ENCODE measurements at places on chromosomes 11 and 22. TPM values are rescaled to one million over a fixed set of nuclear protein-coding genes. Genes with fewer than 3 reads are reported as not detected.

DNA sequence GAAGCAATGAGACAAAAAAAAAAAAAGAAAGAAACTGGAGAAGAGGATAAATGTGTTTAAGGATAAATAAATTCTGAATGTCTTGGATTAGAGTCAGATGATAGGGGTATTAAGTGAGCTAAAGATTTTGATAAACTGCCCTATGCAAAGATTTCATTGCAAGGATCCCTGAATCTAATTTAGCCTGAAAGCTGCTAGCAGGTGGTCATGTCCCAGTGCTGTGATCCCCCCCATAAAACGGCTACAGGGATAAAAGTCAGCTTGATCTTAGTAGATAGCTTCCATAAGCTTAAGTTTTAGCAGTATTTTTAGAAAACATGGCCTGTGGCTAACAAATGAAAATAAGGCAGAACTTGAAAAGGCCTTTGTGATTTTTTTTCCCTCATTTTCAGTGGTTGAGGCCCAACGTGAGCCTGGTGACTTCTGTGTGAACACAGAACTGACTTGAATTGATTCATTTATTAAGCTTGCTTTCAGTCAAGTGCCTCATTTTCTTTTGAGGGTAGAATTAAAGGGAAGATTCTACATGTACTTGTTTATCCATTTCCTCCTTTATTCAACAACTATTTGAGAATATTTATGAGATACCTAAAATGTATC lies 44.5 kb downstream of the CD44 start:
- DNase-seq = no peak
- H3K27me3 ChIP-seq = no peaks in the 10 kb centered on the region
- H3K4me1 ChIP-seq = peaks cover 20% of the 10 kb centered on the region
- no peak overlapping the region for H3K4me3 ChIP-seq
- no peaks in the 10 kb centered on the region for H3K36me3 ChIP-seq
- no peak overlapping the region for H3K27ac ChIP-seq

GRCh38 chr22:17091851-17092250 lies 7.1 kb downstream of the IL17RA start:
- H3K4me3 ChIP-seq = no peak overlapping the region
- peaks cover 16% of the 10 kb centered on the region for H3K4me1 ChIP-seq
- H3K27me3 ChIP-seq = no peaks in the 10 kb centered on the region

DNA sequence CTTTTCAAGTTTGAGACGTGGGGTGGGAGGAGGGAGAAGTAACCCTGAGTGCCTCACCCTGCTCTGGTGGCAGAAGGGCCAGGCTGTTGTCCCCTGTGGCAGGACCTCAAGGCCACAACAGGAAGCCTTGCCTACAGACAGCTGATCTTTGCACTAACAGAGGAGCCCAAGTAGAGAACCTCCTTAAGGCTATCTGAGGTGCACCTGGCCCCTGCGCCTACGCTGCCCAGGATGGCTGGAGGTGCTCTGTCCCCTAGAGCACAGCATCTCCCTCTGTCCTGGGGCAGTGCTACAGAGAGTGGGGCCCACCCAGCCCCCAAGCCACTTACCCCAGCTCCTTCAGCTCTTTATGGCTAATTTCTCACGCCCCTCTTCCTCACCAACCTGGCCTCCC lies 27.0 kb downstream of the MYO7A start:
- DNase-seq = no peak
- H3K36me3 ChIP-seq = no peaks in the 10 kb centered on the region
- H3K27me3 ChIP-seq = no peaks in the 10 kb centered on the region

Gene SLCO2B1
- 13.1 TPM for total RNA-seq

GRCh38 chr11:1291295-1292017 lies 18.0 kb downstream of the TOLLIP start:
- H3K4me3 ChIP-seq = no peak overlapping the region
- DNase-seq = no peak
- H3K4me1 ChIP-seq = no peaks in the 10 kb centered on the region
- H3K27ac ChIP-seq = no peak overlapping the region
- no peaks in the 10 kb centered on the region for H3K27me3 ChIP-seq

- H3K27ac ChIP-seq = no peak overlapping the region
- H3K4me3 ChIP-seq = no peak overlapping the region
- H3K4me1 ChIP-seq = no peaks in the 10 kb centered on the region
- H3K36me3 ChIP-seq = no peaks in the 10 kb centered on the region
- H3K27me3 ChIP-seq = no peaks in the 10 kb centered on the region
Observed at GRCh38 chr11:126713806-126714205, 286.8 kb downstream of the KIRREL3 start.

DNA sequence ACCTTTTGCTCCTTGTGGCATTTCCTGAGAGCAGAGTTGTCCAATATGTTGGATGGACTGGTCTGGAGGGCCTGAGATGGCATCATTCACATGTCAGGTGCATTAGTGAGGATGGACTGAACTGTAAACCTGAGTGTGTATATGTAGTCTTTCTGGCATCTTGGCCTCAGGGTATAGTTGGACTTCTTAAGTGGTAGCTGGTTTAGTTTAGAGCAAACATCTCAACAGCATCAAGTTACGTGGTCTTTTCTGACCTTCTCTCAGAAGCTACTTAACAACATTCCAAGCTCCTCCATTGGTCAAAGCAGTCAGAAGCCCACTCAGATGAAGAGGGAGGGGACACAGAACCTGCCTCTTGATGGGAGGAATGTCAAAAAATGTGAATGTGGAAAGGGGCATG lies 829.9 kb downstream of the METTL15 start:
- no peaks in the 10 kb centered on the region for H3K36me3 ChIP-seq
- H3K4me1 ChIP-seq = no peaks in the 10 kb centered on the region
- no peak for DNase-seq
- no peak overlapping the region for H3K4me3 ChIP-seq
- H3K27ac ChIP-seq = no peak overlapping the region
- H3K27me3 ChIP-seq = no peaks in the 10 kb centered on the region

Gene PDGFB
- total RNA-seq = 6.1 TPM

GRCh38 chr11:126543691-126544090 lies 188.2 kb downstream of the ST3GAL4 start:
- H3K27me3 ChIP-seq = no peaks in the 10 kb centered on the region
- H3K27ac ChIP-seq = no peak overlapping the region
- H3K4me1 ChIP-seq = peaks cover 16% of the 10 kb centered on the region
- no peaks in the 10 kb centered on the region for H3K36me3 ChIP-seq
- no peak overlapping the region for H3K4me3 ChIP-seq
- no peak for DNase-seq

- peaks cover 10% of the 10 kb centered on the region for H3K36me3 ChIP-seq
- no peak overlapping the region for H3K4me3 ChIP-seq
- DNase-seq = no peak
- no peaks in the 10 kb centered on the region for H3K27me3 ChIP-seq
Observed at GRCh38 chr11:121059605-121060004, 35.7 kb downstream of the TBCEL start.

Gene MOGAT2
- total RNA-seq = not detected

Gene EMID1
- total RNA-seq = not detected

Gene SMIM35
- total RNA-seq = not detected

Gene SMC1B
- total RNA-seq = not detected

Gene P2RY6
- total RNA-seq = 3.6 TPM

Gene CARD16
- total RNA-seq = 10.5 TPM

Gene MS4A14
- total RNA-seq = 0.15 TPM

- no peaks in the 10 kb centered on the region for H3K4me1 ChIP-seq
- no peaks in the 10 kb centered on the region for H3K27me3 ChIP-seq
- H3K4me3 ChIP-seq = no peak overlapping the region
- no peak overlapping the region for H3K27ac ChIP-seq
Observed at GRCh38 chr11:60111793-60112192, 23.3 kb downstream of the MS4A2 start.

Gene PNPLA3
- total RNA-seq = 0.92 TPM

DNA sequence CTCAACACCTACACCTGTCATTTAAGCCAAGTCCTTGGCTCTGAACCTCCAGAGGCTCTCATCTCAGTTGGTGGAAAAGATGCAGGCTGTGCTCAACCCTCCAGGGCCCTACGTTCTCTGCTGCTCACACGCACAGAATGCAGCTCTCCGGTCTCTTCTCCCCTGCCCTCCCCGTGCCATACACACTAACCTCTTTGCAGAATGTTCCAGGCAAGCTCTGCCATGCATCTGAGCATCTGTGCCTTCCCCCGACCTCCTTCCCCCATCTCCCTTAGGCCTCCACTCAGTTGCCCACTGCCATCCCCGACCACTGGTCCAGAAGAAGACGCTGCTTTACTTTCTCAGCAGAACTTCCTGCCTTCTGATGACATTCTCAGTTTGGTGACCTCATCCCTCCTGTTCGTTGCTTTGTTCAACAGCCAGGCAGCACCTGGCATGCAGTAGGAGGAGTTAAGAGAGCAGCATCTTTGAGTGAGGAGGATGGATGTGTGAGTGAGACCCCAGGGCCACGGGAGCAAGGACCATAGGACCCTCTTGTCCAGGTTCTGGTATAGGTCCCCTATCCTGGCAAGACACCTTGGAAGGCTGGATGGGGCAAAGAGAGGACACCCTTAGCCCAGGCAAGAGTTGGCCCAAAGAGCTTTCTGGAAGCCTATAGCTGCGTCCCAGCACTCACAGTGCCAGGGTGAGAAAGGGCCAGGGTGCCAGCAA lies 598.0 kb downstream of the BRD1 start:
- H3K27me3 ChIP-seq = no peaks in the 10 kb centered on the region
- H3K4me1 ChIP-seq = no peaks in the 10 kb centered on the region
- H3K4me3 ChIP-seq = no peak overlapping the region
- no peaks in the 10 kb centered on the region for H3K36me3 ChIP-seq
- DNase-seq = no peak

DNA sequence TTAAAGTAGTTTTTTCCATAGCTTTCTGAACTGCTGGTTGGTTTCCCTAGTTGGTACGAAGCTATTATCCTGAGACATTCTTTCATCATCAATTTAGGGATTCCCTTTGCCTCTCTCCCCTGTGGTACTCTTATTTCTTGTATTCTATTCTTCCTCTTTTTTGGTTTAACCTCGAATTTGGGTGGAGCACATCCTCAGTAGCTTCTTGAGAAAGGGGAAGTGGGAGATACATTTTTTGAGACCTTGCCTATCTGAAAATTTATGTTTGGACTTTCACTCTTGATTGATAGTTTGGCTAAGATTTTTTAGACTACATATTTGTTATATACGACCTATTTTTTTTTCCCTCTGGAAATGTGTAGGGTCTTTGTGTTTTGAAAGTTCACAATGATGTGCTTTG lies 121.7 kb upstream of the ZBED5 start:
- no peaks in the 10 kb centered on the region for H3K4me1 ChIP-seq
- H3K4me3 ChIP-seq = no peak overlapping the region
- no peak overlapping the region for H3K27ac ChIP-seq
- no peak for DNase-seq

DNA sequence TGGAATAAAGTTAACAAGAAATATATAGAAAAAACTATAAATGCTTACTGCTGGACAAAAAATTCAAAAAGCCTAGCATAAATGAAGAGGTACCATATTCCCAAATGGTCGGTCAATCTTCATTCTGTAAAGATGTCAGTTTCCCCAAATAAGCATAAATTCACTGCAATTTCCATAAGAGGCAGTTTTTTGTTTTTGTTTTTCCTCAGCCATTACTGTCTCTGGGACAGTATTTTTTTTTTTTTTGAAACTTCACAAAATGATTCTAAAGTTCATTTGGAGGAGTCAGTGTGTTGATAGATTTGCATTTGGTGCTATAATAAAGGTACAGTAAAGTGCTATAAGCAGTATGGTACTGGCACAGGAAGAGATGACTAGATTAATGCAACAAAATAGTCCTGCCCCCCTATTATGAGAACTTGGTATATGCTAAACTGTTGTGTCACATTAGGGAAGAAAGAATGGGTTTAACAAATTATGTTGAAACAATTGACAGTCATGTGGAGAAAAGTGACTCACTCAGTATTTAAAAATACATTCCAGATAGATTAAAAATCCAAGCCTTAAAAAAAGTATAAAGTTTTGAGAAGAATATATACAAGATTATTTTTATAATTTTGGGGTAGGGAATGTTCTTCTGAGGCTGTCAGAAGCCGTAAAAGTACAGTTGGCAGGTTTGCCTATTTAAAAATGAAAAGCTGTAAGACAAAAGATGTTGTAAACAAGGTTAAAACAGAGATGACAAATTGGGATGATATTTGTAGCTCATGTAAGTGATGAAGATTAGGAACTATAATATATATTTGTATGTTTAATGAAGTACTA lies 2.6 kb upstream of the FTH1 start:
- H3K4me1 ChIP-seq = peaks cover 40% of the 10 kb centered on the region
- no peak for DNase-seq
- peak overlapping the region; percentile 98 for H3K27ac ChIP-seq

DNA sequence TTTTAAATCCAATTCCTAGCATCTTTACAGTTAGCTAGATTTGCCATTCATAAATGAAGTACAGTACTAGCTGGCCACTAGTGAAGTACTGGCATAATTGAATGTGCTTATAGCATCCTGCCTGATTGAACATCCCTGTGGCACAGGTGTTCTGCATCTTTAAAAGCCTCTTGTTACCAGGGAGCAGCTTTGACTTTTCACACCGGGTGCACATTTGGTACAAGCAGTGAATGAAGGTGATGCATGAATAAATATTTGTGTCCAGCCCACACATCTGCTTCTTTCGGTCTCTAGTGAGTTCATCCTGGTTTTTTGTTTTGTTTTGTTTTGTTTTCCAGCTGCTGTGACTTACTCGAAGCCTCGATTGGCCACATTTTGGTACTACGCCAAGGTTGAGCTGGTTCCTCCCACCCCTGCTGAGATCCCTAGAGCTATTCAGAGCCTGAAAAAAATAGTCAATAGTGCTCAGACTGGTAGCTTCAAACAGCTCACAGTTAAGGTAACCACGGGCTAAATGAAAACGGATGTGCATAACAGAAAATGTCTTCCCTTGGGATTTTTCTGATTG lies 5.3 kb downstream of the ATP5MG start:
- H3K27ac ChIP-seq = no peak overlapping the region
- DNase-seq = no peak

- peaks cover 5% of the 10 kb centered on the region for H3K27me3 ChIP-seq
- H3K4me3 ChIP-seq = no peak overlapping the region
- no peak for DNase-seq
- H3K36me3 ChIP-seq = no peaks in the 10 kb centered on the region
- H3K4me1 ChIP-seq = peaks cover 44% of the 10 kb centered on the region
- H3K27ac ChIP-seq = no peak overlapping the region
Observed at GRCh38 chr22:38860283-38861169, 11.5 kb downstream of the CBX6 start.

All from esophagus squamous epithelium (tissue), 5 donors.